ENCODE measurements at places on chromosomes 1 and 21.

DNA sequence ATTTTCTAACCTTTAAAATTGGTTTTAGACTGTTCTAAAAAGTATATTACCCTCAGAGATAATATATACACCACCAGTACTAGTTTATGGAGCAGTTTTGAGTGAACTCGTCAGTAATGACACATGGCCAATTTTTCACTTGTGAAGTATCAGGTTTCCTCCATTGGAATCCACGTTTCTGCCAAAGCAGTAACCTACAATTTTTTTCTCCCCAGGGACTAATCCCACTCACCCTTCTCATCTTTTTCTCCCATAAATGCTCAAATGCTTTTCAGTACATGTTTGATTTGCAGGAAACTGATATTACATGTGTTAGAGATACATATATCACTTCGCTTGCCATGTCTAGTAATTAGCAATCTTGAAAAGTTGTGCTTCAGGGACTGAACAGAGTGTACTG is 94.1 kb downstream of the COL24A1 start:
- DNase-seq, result no peak

DNA sequence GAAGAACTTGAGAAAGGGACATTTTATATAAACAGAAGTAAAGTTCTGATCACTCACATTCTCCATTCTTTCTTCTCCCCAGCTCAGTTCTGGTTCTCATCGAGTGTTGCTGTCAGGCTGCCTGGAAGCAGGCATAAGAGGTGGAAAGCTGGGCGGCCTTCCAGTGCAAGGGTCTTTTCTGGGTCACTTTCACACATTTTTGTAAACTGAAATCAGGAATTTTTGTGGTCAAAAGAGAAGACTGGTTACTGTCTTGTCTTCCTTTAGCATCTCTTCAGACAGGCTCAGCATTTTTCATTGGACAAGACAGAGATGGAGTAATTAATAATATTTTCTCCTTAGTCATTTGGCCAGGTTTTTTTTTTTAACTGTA is 93.7 kb downstream of the CTH start:
- DNase-seq, result no peak

DNA sequence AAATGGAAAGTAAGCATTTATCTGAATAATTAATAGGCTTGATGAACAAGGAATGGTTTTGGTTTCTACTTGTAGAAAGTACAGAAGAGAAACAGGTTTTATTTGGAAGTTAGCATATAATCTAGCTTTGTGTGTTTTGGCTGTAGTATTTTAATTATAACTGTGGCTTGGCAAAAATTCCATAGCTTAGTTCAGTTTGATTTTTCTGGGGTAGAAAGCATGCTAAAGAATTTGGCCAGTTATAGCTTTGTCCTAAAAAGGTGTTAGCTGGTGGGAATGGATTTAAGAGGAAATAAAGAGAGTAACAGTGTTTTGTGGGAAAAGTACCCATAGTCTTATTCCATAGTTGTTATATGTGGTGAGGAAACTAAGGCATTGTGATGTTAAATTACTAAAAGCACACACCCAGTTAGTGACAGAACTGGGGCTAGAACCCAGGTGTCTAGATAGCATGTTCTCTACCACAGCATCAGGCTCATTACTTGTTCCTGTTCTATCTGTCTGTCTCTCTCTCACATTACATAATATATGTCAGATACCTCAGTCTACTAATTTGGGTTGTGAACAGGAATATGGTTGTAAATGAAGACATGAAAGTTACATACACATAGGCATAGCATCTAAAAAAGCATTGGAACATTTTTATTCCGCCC is 55.0 kb downstream of the MPZL1 start:
- DNase-seq, result no peak

- DNase-seq, result no peak
Measured at GRCh38 chr1:155256058-155256852, 972 bp upstream of the ENTREP3 start.
